Left lung (tissue), 14 donors: ENCODE measurements at places on chromosomes 5 and 9. TPM values are rescaled to one million over a fixed set of nuclear protein-coding genes. Genes with fewer than 3 reads are reported as not detected.

The PCDHA3 gene
- 0.50 TPM for total RNA-seq

The PITX1 gene
- 0.38 TPM for total RNA-seq

The IFNA13 gene
- total RNA-seq = not detected

The C9orf50 gene
- not detected for total RNA-seq

The TBC1D9B gene
- total RNA-seq = 124 TPM

The PTCH1 gene
- total RNA-seq = 19.7 TPM

The C9 gene
- total RNA-seq = 0.58 TPM

The FBN2 gene
- total RNA-seq = 2.7 TPM

The PCDHGB7 gene
- 12.9 TPM for total RNA-seq

The NACC2 gene
- total RNA-seq = 25.2 TPM

The GZMA gene
- 6.3 TPM for total RNA-seq

The SOWAHA gene
- total RNA-seq = not detected

The AHRR gene
- total RNA-seq = 0.32 TPM

The KLHL3 gene
- 5.5 TPM for total RNA-seq

The GABRA6 gene
- total RNA-seq = not detected

The CDKN2B-AS1 gene
- total RNA-seq = 1.6 TPM

The CETN3 gene
- 24.8 TPM for total RNA-seq

The HTR1A gene
- total RNA-seq = not detected

The ACOT12 gene
- total RNA-seq = not detected

The ENTPD2 gene
- total RNA-seq = 0.87 TPM
